ENCODE measurements at places on chromosomes 11 and 22.

- DNase-seq, result no peak
Measured at GRCh38 chr11:43712676-43713075, 32.1 kb downstream of the HSD17B12 start.

DNA sequence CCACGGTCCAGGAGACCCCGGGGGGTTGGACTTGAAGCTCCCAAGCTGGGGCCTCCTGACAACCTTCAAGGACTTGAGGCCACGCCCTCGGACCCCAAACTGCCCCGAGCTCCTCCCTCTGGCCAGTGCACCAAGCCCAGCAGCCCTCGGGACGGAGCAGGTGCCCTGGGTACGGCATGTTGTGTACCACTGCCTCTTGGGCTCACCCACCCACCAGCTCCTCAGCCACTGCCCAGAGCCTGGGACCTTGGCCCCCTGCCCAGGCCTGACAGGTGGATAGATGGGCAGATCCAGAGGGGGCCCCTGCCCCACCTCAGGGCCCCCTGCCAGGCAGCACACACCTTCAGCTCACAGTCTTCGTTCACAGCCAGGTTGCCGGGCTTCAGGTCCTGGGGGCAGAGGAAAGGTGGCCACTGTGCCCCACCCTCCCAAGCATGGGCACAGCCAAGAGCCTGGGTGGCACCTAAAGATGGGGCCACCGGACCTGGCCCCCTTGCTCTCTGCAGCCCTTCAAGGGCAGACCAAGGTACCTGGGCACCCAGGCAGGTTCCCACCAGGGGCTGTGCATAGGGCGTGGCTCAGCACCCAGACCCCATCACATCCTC lies 5.1 kb downstream of the MAPK12 start:
- no peak for DNase-seq

GRCh38 chr11:99069856-99070444 lies 49.2 kb downstream of the CNTN5 start:
- DNase-seq, result no peak

DNA sequence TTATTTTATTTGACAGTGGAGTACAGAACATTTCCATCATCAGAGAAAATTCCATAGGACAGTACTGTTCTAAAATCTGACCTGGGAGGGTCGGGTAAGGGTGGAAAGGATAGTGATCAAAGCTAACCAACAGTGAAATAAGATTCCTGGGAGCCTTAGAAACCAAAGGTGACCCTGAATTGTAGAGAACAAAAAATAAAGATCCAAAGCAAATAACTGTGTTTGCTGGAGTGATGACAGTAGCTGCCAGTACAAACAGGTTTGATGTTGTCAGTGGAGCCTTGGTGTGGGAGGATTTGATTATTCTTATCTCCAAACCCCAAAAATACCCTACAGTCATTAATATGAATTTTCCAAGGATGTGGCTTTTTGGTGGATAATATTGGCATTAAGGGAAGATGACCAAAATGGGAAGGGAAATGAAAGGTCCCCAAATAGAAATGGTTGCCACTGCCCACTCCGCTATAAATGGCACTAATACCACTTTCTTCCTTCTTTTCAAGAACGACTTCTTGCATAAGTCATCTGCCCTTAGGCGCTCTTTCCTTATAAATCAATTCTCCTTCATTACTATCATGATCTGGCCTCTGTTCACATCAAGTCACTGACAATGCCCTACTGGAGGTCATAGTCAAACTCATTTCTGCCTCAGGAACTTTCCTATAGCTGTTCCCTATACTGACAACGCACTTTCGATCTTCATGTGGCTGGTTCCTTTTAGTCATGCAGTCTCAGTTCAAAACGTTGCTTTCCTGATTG lies 44.4 kb downstream of the EHF start:
- no peak for DNase-seq

- no peak for DNase-seq
Measured at GRCh38 chr11:103024086-103024485, 67.9 kb downstream of the DCUN1D5 start.

DNA sequence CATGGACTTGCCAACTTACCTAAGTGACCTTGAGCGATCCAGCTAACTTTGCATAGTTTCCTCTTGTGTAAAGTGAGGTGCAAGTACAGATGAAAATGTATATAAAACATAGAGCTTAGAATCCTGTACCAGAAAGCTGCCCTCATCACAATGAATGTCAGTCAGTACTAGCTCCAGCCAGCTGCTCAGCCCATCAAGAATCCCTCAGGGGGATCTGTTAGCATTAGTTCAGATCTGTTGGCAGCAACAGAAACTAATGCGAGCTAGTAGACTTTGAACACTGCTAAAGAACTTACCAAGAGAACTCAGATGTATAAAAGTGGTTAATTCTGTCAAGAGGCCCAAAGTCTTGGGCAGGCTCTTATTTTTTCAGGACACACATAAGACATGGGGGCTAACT lies 6.3 kb upstream of the C11orf91 start:
- DNase-seq, result no peak

DNA sequence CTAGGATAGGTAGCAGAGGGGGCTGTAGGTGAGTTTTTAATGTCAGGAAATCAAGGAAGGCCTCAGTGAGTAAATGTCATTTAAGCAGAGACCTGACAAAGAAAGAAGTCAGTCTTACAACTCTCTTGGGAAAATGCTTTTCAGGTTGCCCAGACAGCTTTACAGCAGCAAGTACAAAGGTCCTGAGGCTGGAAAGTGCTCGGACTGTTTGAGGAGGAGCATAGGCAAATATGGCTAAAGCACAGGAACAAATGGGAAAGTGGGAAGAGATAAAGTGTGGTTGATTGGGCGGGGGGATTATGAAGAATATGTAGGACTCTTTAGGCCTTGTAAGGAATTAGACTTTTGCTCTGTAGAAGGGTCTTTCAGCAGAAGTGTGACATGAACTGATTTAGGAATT lies 125.4 kb downstream of the ARHGAP42 start:
- no peak for DNase-seq

DNA sequence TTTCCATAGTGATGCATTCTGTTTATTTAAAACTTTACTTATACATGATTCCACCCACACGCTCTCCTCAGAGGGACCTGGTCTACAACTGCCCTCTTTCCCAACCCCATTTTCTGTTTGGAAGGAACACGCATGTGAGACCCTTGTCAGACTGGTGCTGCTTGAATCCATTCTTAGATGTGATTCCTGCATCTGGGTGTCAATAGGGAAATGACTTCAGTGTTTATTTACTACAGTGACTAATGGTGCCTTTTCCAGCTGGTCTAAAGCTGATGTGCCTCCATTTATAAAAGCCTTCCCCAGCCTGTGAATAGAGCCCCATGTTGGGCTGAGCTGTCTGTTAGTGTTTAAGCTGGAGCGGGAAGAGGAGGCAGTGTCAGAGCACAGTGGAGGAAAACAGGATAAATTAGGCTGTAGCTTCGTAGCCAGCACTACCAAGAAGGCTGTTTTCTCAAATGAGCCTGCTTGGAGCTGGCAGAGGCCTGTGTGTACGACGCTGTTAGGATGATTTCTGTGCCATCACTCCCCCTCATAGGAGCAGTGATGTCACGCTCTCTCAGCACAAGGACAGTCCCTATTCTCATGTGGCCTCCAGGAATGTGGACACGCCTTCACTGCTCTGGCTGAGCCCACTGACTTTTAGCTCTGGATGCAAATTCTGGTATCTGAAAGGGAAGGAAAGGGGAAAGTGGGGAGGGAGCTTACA lies 18.9 kb upstream of the C11orf96 start:
- DNase-seq, result no peak

DNA sequence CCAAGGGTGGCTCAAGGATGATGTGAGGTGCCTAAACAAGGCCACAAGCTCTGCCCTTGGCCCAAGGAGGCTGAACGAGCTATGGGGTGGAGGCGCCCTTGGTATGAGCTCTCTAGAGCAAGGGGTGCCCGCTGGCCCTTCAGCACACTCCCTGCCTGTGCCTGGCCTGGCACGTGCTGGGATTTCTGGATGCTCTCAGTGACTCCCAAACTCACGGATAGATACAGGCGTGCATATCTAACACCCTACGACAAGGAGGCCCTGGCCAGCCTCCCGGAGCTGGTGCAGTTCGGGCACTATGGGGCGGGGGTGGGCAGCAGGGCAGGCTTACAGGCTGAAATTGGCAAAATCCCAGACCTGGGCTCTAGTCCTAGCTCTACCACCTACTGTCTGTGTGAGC lies 30.6 kb downstream of the SCUBE1 start:
- DNase-seq, result no peak

DNA sequence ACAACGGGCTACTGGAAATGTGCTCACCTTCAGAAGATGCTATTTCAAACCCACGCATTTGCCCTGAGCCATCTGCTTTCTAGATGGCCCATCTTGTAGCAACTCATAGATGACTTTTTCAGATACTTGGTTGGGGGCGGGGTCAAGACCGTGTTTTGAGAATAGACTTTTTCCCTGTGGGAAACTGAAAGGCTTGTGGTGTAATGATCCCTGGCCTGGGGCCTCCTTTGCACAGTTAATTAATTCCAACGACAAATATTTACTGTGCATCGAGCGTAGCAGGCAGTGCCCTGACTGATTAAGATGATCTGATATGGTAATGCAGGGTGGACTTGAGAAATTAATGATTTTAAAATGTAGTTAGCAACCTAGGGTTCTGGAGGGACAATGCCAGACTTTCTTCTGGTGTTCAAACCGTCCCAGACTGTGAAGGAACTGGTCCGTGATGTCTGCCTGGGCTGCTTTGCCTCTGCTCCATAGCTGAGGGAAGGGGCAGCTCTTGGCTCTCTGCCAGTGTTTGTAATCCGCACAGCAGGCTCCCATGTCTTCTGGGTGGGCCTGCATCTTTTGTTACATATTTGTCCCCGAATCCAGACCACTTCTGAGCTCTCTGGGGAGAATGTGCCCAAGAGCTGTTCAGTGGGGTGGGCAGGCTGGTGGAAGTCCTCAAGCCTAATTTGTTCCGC lies 84.8 kb downstream of the ADAMTS15 start:
- DNase-seq, result no peak

GRCh38 chr11:123546515-123546914 lies 107.9 kb downstream of the SCN3B start:
- no peak for DNase-seq

- no peak for DNase-seq
Measured at GRCh38 chr11:118838905-118839553, 44.7 kb upstream of the CXCR5 start.

GRCh38 chr11:37951996-37952395 lies 1354.0 kb upstream of the RAG2 start:
- no peak for DNase-seq

All from stimulated activated CD8-positive, alpha-beta memory T cell treated with anti-CD3 and anti-CD28 coated beads, Interleukin-4, amount 100 ng/mL, for 48 hours (primary cell).